ENCODE measurements at places on chromosomes 5 and 9. TPM values are rescaled to one million over a fixed set of nuclear protein-coding genes. Genes with fewer than 3 reads are reported as not detected.

The SHLD3 gene
- 2.2 TPM for total RNA-seq

The AJM1 gene
- total RNA-seq: 5.8 TPM

The PFN3 gene
- total RNA-seq: not detected

The NR5A1 gene
- not detected for total RNA-seq

The HK3 gene
- total RNA-seq: 18.7 TPM

The RMRP gene
- total RNA-seq: 11,359 TPM

The C8G gene
- 2.0 TPM for total RNA-seq

The LCN15 gene
- total RNA-seq: not detected

The FUBP3 gene
- 40.3 TPM for total RNA-seq

The ADAMTS19 gene
- 1.3 TPM for total RNA-seq

The DAB2IP gene
- 51.6 TPM for total RNA-seq

The ADAMTS2 gene
- total RNA-seq: 1.7 TPM

The ISCA1 gene
- total RNA-seq: 77.8 TPM

The GDNF gene
- 0.28 TPM for total RNA-seq

The SLC12A7 gene
- 152 TPM for total RNA-seq

The WNK2 gene
- total RNA-seq: 216 TPM

The GPR150 gene
- not detected for total RNA-seq

The LRRC19 gene
- not detected for total RNA-seq

The ARSI gene
- total RNA-seq: 0.32 TPM

The FOXD4L3 gene
- not detected for total RNA-seq

The CENPK gene
- total RNA-seq: 0.19 TPM

The ALG2 gene
- total RNA-seq: 12.9 TPM

The MARCOL gene
- total RNA-seq: not detected

The TMEM232 gene
- 3.1 TPM for total RNA-seq

The CMYA5 gene
- total RNA-seq: 994 TPM

The ABLIM3 gene
- total RNA-seq: 115 TPM

The CTSV gene
- not detected for total RNA-seq

The DEPDC1B gene
- total RNA-seq: not detected

The PCSK5 gene
- total RNA-seq: 6.8 TPM

The CNOT6 gene
- 12.3 TPM for total RNA-seq

The OR1Q1 gene
- not detected for total RNA-seq

The STK32A gene
- total RNA-seq: 0.55 TPM

The REEP2 gene
- total RNA-seq: 10.6 TPM

The GAS1 gene
- 4.1 TPM for total RNA-seq

The TRAPPC13 gene
- total RNA-seq: 26.3 TPM

The CTXN3 gene
- not detected for total RNA-seq

The PCDHB15 gene
- 3.9 TPM for total RNA-seq

The PIGO gene
- 9.9 TPM for total RNA-seq

The ZNF782 gene
- 1.9 TPM for total RNA-seq

The TRIM36 gene
- 0.40 TPM for total RNA-seq

The GOLM1 gene
- total RNA-seq: 2.5 TPM

The CCL27 gene
- not detected for total RNA-seq

The NR6A1 gene
- total RNA-seq: 1.2 TPM

The EFNA5 gene
- 33.0 TPM for total RNA-seq

The FBP2 gene
- total RNA-seq: not detected

The LCN1 gene
- not detected for total RNA-seq

The NTRK2 gene
- 2.0 TPM for total RNA-seq

The DENND4C gene
- total RNA-seq: 27.4 TPM

The SH3RF2 gene
- 307 TPM for total RNA-seq

The ROPN1L gene
- total RNA-seq: 0.32 TPM

Data from heart right ventricle (tissue), 16 donors.